RWPE2 (cell line): ENCODE measurements at places on chromosomes 11 and 22.

- no peak for DNase-seq
Observed at GRCh38 chr11:34502949-34503348, 10.6 kb downstream of the ELF5 start.

GRCh38 chr11:123494195-123495050 is 64.4 kb downstream of the GRAMD1B start:
- no peak for DNase-seq

- no peak for DNase-seq
Observed at GRCh38 chr11:47152953-47153950, 23.4 kb downstream of the ARFGAP2 start.

DNA sequence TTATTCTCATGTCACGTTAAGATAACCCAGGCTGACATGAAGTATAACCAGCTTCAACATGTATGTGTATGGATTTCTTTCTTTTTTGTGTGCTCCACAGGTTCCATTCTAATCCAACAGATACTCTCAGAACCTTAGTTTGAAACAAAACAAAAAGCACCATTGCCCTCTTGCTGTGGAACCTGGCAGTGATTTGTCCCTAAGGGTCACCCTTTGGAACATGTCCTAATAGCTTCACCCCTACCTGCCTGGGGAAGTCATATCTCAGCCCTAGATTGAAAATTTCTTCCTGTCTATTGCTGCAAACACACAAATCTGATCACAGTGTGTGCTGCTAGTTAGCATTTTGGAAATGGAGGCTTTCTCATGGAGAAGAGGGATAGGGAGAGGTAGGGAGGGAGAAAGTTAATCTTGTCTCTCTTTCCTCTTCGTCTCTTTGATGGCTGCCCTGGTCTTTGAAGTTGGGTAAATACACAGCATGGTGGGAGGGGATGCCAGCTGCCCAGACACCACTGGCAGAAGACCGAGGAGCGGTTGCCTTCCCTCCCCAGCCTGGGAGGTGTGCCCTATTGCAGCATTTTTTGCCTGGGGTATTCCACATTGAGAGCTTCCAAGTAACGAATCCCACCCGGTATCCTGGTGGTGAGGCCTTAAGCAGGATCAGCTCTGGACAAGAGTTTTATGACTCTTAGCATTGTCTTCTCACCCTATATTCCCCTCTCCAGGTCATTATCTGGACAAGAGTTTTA is 11.6 kb upstream of the CADM1 start:
- no peak for DNase-seq

GRCh38 chr11:74311352-74311926 is at the start of gene P4HA3:
Gene P4HA3, minus strand, starts transcription at chr11:74311640. Its CDS starts 29 bp downstream, at chr11:74311611.
- DNase-seq: peak; percentile 66

DNA sequence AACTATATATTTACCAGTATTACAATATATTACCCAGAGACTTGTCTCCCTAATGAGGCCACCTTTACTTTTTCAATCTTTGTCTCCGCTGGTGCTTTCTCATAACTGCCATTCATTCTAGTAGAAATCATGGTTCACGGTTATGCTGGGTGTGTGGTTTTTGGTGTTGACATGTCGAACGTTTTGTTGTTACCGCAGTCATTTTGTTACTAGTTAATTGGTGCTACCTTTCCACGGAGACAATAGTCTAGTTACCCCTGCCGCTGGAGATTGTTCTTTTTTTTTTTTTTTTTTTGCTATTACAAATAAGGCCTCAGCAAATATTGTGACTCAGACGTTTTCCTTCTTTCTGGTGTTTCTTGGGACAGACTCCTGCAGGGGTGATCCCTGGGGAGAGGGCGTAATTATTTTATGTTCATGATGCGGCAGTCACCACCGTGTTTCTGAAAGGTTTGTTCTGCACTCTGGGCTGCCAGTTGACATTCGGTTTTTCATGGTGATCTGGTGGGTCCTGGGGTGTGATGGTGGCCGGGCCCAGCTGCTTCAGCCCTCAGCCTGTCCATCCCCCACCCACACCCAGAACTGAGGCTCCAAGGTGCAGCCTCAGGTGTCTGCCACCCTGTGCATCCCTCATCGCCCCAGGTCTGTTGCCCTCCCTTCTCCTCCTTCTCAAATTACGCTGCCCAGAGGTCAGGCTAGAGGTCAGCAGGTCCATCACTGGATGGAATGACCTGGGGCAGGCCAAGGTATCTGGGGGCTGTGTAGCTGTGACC is 28.6 kb downstream of the LRP5 start:
- no peak for DNase-seq

- peak; percentile 51 for DNase-seq
Observed at GRCh38 chr11:134639586-134640330, 227.7 kb upstream of the B3GAT1 start.

GRCh38 chr11:94194712-94195111 is 66.1 kb downstream of the PANX1 start:
- no peak for DNase-seq

GRCh38 chr11:70207531-70208131 is 4.5 kb downstream of the FADD start:
- no peak for DNase-seq

- DNase-seq: no peak
Observed at GRCh38 chr11:88320149-88320559, 17.4 kb downstream of the CTSC start.

GRCh38 chr22:36467946-36468345 is 13.5 kb downstream of the TXN2 start:
- peak; percentile 91 for DNase-seq

GRCh38 chr11:46279126-46280099 is 2.0 kb downstream of the CREB3L1 start:
- no peak for DNase-seq

DNA sequence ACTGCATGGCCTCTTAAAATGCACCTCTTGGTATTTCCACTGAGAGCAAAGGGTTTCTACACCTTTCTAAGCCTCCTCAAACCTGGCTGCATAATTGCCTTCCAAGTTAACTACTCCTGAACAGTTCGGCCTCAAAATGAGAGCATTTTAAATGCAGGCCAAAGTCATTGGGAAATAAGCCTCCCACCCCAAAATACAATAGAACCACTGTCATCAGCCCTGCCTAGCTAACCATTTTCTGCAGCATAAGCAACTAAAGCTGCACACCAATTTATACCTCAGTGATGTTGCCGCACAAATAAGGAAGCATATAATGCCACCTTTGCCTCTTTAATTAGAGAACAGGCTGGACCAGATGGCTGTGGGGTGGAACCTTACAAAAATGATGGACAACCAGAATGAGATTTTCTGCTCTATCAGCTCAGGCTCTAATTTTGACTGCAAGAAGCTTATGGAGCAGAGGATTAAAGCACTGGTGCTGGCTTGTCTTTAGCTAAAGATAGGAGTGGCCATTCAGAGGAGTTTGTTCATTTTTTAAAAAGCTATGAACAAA is 4.3 kb downstream of the TOB2 start:
- DNase-seq: no peak

DNA sequence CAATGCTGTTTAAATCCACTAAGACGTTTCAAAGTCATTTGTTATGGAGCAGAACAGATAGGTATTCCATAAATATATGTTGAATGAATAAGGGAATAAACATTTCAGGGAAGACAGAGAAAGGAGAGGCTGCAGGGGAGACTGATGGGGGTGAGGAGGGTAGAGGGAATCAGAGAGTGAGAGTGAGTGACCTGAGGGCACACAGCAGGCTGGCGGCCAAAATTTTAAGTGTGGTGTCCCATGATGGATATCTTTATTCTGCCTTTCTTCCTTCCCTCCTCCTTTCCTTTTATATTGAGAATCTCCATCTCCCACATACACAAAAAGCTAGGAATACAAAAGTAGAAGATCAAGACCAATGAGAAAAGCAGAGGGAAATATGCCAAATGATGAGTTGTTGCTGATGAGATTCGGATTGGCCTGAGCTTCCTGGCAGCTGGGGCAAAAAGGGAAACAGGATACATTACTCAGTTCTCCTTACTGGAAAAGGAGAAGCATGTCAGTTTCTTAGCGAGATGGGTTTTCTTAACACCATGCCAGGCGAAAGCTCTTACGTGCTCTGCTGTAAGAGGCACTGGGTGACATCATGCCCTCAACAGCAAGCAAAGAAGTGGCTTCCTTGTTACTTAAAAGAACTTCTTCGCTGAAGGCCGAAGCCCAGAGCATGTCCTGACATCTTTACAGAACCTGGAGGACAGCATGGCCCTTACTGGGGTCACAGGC is 11.2 kb upstream of the CYTH4 start:
- DNase-seq: no peak

- DNase-seq: no peak
Observed at GRCh38 chr22:38843657-38844314, at the start of gene NPTXR. Gene NPTXR, minus strand, starts transcription at chr22:38844028.

DNA sequence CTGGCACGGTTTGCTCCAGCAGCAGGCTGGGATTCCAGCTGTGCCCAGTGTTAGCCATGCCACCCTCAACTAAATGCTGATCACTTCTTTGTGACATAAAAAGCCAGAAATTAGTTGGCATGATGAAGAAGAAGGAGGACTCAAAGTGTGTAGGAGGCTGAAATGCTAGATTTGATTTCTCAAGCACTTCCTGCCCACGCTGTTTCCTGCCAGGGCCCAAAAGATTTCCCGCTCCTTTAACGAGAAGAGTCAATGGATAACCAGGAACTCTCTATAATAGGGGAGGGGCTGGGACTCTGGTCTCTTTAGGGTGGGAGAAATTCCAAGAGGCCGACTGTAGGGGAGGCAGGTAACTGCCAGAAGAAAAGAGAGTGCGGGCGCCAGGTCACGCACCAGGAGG is 26.4 kb downstream of the APOL3 start:
- no peak for DNase-seq

DNA sequence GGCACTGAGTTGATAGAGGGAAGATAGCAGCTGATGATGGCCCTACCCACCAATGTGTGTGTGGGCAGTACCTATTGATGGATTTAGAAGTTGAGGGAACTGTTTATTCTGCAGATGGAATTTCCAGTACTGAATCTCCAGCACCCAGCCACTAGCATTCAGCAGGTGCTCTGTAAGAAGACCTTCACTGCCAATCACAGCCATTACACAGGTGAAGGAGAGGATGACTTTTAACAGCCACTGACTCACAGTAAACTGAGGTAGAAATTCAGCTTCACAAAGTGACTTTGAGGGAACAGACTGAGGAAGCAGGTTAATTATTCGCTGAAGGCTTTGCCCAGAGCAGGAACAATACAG is 107.8 kb downstream of the GGTLC2 start:
- DNase-seq: no peak

DNA sequence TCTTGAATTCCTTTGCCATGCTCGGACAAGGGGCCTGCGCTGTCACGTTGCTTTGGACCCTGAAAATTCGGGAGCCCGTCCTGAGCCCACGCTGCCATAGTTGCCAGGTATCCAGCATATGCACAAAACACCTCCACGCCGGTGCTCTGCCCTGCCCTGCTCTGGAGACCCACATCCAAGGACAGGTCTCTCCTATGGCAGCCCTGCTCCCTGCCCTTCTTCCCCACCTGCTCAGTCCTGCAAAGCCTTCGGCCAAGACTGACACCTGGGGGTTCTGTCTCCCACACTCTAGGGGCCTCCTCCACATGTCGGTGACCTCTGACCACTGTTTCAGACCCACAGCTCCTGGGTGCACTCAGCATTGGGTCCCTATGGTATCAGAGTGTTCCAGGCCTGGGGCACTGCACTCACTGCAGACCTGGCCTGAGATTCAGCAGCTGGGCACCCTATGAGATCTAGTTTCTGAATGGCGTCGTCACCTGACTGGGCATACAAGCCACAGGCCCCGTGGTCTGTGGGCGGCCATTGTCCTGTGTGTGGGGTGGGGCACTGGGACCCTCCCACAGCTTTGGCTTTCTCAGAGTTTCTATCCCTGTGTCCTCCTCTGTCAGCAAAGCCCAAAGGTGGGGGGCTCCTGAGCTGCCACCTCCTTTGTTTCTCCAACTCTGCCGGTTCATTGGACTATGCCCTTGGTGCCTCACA is 2.0 kb upstream of the KRTAP5-6 start:
- DNase-seq: no peak
